A549 treated with Hydrocortisone at 1 μM for 4 hours (cell line): ENCODE measurements at places on chromosomes 16 and 17. TPM values are rescaled to one million over a fixed set of nuclear protein-coding genes. Genes with fewer than 3 reads are reported as not detected.

KCTD13 gene
- 12.0 to 15.5 TPM (median 13.9 TPM) in 5 replicates for total RNA-seq

SOX9 gene
- 7.3 to 10.5 TPM (median 9.5 TPM) in 5 replicates for total RNA-seq

RTN4RL1 gene
- 12.8 to 15.8 TPM (median 15.2 TPM) in 5 replicates for total RNA-seq

GLIS2 gene
- total RNA-seq, result 22.2 to 27.5 TPM (median 25.3 TPM) in 5 replicates

C16orf89 gene
- not detected in 5 replicates for total RNA-seq

GPR142 gene
- total RNA-seq, result not detected in 5 replicates
